ENCODE measurements at places on chromosomes 5 and 9.
A peak's percentile ranks its signal among the peaks of the same experiment; 100 is the strongest.

DNA sequence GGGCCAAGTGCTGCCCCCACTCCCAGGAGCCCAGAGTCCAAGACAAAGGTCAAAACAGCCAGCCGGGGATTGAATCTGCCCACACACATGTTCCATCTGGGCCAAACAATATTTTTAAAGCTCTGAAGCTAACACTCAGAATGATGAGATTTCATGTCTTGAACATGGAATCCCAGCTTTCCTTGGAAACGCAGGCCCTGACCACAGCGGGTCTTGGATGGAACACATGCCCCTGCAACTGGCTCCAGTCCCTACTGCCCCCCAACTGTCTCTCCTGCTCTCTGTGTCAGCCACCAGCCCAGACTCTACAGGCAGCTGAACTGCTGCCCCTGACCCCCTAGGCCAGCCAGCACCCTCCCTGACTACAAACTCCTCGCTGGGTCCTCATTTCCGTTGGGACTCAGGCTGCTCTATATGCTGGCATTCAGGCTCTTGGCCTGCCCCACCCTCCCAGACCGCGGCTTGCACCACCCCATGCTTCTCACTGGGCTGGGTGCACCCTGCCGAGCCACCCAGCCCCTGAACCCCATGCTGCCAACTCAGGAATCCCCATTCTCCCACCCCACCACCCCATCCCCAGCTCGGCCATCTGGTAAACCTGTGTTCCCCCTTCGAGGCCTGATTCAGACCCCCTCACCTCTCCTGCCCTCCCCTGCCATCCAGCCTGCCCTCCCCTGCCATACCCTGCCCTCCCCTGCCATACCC, 71.7 kb downstream of the ADAMTS2 start:
- DNase-seq: no peak

GRCh38 chr5:112418659-112419163, 366 bp downstream of the EPB41L4A start:
- DNase-seq: peak; percentile 40

GRCh38 chr5:132394667-132395259, 25.3 kb downstream of the SLC22A5 start:
- DNase-seq: no peak

DNA sequence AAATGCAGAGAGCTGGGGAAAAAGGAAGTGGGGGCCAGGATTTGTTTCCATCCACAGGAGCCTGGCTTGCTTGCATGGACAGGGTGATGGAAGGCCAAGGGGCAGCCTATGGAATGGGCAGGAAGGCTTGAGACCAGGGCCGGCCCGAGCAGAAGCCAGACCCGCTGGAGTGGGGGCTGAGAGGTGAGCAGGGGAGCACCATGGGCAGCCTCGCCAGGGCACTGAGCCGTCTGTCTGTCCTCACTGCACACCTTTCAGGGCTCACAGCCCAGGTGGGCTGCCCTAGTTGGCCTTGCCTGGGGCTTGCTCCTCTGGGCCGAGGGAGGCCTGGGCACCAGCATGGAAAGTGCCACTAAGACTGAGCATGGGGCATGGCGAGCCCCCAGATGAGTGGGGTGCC, 58.6 kb upstream of the CNOT6 start:
- DNase-seq: no peak

DNA sequence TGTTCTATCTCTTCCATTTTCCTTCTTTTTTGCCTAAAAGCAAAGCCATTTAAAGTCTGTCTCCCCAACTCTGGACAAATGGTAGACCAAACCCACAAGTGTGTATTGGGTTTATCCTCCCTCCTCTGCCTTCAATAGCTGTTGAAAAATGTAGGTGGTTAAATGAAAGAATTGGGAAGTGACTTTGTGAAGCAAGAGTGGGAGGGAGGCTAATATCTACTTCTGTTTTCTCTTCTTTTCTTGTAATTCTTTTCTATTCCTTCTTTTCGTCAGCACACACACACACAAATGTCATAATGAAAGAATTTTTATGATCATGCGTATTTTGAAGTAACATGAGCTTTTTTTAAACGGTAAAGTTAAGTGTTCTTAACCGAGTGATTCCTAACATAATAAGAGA, 3.8 kb downstream of the CCDC152 start:
- no peak for DNase-seq
